ENCODE measurements at places on chromosomes 7 and 10. TPM values are rescaled to one million over a fixed set of nuclear protein-coding genes. Genes with fewer than 3 reads are reported as not detected.

GRCh38 chr10:61990761-61991135 lies 89.2 kb downstream of the ARID5B start:
- H3K4me3 ChIP-seq = no peak overlapping the region
- H3K27me3 ChIP-seq = no peaks in the 10 kb centered on the region
- peaks cover 64% of the 10 kb centered on the region for H3K4me1 ChIP-seq
- no peak overlapping the region for H3K27ac ChIP-seq

FGF8 gene
- 0.68 TPM for total RNA-seq

- H3K27ac ChIP-seq = peak overlapping the region; percentile 16
- no peaks in the 10 kb centered on the region for H3K36me3 ChIP-seq
- H3K4me3 ChIP-seq = no peak overlapping the region
- no peaks in the 10 kb centered on the region for H3K27me3 ChIP-seq
These were observed 44.5 kb upstream of the ACBD5 start for GRCh38 chr10:27285093-27285492.

DNA sequence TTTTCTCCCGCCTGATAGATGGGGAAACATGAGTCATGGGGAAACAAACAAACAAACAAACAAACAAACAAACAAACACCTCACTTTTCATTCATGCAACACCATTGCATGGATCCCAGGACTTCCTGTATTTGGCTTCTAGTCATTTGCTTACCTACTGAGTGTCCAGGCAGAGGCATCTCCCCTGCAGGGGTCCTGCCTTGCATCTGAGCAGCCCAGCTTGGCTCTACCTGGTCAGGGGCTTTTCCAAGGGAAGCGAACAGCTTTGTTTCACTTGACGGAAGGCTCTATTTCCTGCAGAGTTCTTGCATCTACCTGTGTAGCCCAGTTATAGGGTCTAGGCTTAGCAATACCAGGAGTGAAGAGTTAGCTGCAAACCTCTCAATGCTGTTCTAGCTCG lies 374.2 kb downstream of the GATA3 start:
- peaks cover 12% of the 10 kb centered on the region for H3K4me1 ChIP-seq
- H3K4me3 ChIP-seq = no peak overlapping the region
- H3K36me3 ChIP-seq = no peaks in the 10 kb centered on the region

DNA sequence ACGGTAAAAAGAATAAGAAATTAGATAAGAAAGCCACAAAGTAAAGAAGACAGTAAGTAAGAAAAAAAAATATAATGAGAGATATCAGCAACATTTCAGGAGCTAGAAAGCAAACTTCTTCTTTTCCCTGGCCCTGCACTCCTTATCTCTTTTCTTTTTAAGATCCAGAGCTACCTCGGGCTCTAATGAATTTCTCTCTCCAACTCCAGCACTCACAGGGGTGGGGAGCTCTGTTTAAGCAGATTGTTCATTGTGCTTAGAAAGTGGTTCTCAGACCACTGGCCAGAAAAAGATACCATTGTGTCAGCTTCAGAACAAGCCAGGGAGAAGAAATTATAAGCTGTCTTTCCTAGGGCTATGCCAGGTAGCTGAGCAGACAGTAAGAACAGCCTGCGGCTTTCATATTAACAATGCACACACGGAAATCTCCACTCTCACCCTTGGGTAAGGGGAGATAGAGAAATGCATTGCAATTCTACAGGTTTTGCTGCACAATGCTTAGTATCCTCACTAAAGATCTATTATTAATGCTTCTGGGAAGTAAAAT lies 19.3 kb downstream of the OR2F1 start:
- no peak for DNase-seq
- peaks cover 46% of the 10 kb centered on the region for H3K4me1 ChIP-seq

CHAT gene
- total RNA-seq = 0.18 TPM

DNA sequence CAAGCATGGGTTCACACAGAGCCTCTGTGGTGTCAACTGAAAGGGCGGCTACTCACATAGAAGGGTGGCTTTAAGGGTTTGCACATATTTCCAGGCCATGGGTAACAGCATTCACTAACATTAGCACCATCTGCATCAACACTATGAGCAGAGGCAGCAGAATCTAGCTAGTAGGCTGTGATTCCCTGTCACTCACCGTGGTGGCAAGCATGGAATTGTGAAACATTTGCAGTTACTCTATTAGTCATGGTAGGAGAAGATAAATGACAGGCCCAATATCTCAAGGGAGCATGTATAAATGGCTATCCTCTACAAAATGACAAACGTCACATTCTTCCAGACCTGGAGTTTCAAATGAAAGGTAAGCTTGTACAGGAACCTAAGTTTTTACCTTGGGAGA lies 32.2 kb upstream of the CUBN start:
- no peak for DNase-seq
- H3K27me3 ChIP-seq = no peaks in the 10 kb centered on the region
- no peaks in the 10 kb centered on the region for H3K4me1 ChIP-seq

GAD2 gene
- total RNA-seq = not detected

- H3K27ac ChIP-seq = no peak overlapping the region
- no peaks in the 10 kb centered on the region for H3K36me3 ChIP-seq
- no peaks in the 10 kb centered on the region for H3K27me3 ChIP-seq
- H3K4me1 ChIP-seq = no peaks in the 10 kb centered on the region
- no peak for DNase-seq
These were observed 174.0 kb downstream of the GFRA1 start for GRCh38 chr10:116099023-116099420.

KAZALD1 gene
- total RNA-seq = 42.3 TPM

NAT16 gene
- 0.19 TPM for total RNA-seq

- H3K4me3 ChIP-seq = no peak overlapping the region
- no peaks in the 10 kb centered on the region for H3K36me3 ChIP-seq
- no peak overlapping the region for H3K27ac ChIP-seq
- no peak for DNase-seq
- no peaks in the 10 kb centered on the region for H3K27me3 ChIP-seq
- H3K4me1 ChIP-seq = no peaks in the 10 kb centered on the region
These were observed 20.5 kb upstream of the GSDME start for GRCh38 chr7:24777806-24778205.

GRCh38 chr7:30347226-30348082 lies 63.1 kb downstream of the ZNRF2 start:
- no peak for DNase-seq
- no peaks in the 10 kb centered on the region for H3K36me3 ChIP-seq
- H3K4me3 ChIP-seq = no peak overlapping the region
- no peak overlapping the region for H3K27ac ChIP-seq
- no peaks in the 10 kb centered on the region for H3K4me1 ChIP-seq
- H3K27me3 ChIP-seq = no peaks in the 10 kb centered on the region
